Smooth muscle cell of bladder (primary cell): ENCODE measurements at places on chromosomes 7 and 10. TPM values are rescaled to one million over a fixed set of nuclear protein-coding genes. Genes with fewer than 3 reads are reported as not detected.

ASZ1 gene
- total RNA-seq, result not detected in 2 replicates

HDAC9 gene
- total RNA-seq, result 2.6 and 5.5 TPM in 2 replicates

ITPRID1 gene
- total RNA-seq, result not detected in 2 replicates

FEZF1 gene
- not detected in 2 replicates for total RNA-seq

HOXA4 gene
- 0.14 and 0.28 TPM in 2 replicates for total RNA-seq

JCAD gene
- total RNA-seq, result 24.7 and 30.9 TPM in 2 replicates

STRIP2 gene
- total RNA-seq, result 2.7 and 4.3 TPM in 2 replicates

CPA4 gene
- 25.9 and 83.2 TPM in 2 replicates for total RNA-seq

PNLIP gene
- not detected in 2 replicates for total RNA-seq

APBB1IP gene
- 0.85 and 2.2 TPM in 2 replicates for total RNA-seq

PLCE1 gene
- total RNA-seq, result 0.28 and 0.55 TPM in 2 replicates

STRA8 gene
- total RNA-seq, result not detected in 2 replicates

ICA1 gene
- under 0.01 TPM in 2 replicates for total RNA-seq

KLF14 gene
- 0.09 TPM in 1 of 2 replicates, not detected in the other for total RNA-seq

CACNB2 gene
- 6.7 and 9.0 TPM in 2 replicates for total RNA-seq

SH2B2 gene
- 0.85 and 1.2 TPM in 2 replicates for total RNA-seq

PODXL gene
- total RNA-seq, result 0.28 and 0.83 TPM in 2 replicates

CRTAC1 gene
- not detected in 2 replicates for total RNA-seq

GCC1 gene
- 23.5 and 29.6 TPM in 2 replicates for total RNA-seq

GOLGA7B gene
- under 0.01 TPM in 1 of 2 replicates, not detected in the other for total RNA-seq

EN2 gene
- total RNA-seq, result under 0.01 TPM in 1 of 2 replicates, not detected in the other

SPDYE9 gene
- total RNA-seq, result not detected in 2 replicates

URGCP gene
- 22.9 and 25.2 TPM in 2 replicates for total RNA-seq

SNX13 gene
- total RNA-seq, result 38.4 and 40.0 TPM in 2 replicates

PFKP gene
- total RNA-seq, result 123 and 222 TPM in 2 replicates

TRIM73 gene
- 0.18 and 0.71 TPM in 2 replicates for total RNA-seq

C10orf67 gene
- total RNA-seq, result 0.14 TPM in 1 of 2 replicates, not detected in the other

LIPM gene
- total RNA-seq, result not detected in 2 replicates

C10orf95 gene
- 0.14 TPM in 1 of 2 replicates, not detected in the other for total RNA-seq

C10orf53 gene
- not detected in 2 replicates for total RNA-seq

AKR1C3 gene
- 48.4 and 82.3 TPM in 2 replicates for total RNA-seq

TRIM50 gene
- total RNA-seq, result not detected in 2 replicates

SFRP4 gene
- total RNA-seq, result 9.0 and 112 TPM in 2 replicates

CCL24 gene
- 0.28 TPM in 1 of 2 replicates, not detected in the other for total RNA-seq

AGMO gene
- under 0.01 and 0.18 TPM in 2 replicates for total RNA-seq

CFAP70 gene
- 0.71 and 0.92 TPM in 2 replicates for total RNA-seq

ZNF425 gene
- total RNA-seq, result 4.4 and 5.8 TPM in 2 replicates
